ENCODE measurements at places on chromosomes 6 and 20.

DNA sequence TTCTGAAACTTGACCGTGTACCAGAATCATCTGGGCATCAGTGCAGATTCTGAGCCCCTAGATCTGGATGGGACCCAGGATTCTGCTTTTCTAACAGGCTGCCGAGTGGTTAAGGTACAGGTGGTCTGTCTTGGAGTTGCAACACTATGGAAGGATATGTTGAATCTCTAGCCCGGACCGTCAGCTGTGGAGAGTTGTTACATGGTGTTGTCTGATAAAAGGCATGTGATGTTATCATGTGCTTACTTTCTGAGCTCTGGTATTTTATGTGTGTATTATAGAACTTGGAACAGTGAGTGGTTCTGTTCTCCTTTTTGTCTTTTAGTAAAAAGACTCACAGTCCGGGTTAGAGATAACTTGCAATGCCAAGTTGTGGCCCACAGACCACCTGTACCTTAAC, 123.0 kb downstream of the JARID2 start:
- no peak for DNase-seq

- no peak for DNase-seq
Observed at GRCh38 chr6:15465212-15465611, 197.6 kb downstream of the DTNBP1 start.

DNA sequence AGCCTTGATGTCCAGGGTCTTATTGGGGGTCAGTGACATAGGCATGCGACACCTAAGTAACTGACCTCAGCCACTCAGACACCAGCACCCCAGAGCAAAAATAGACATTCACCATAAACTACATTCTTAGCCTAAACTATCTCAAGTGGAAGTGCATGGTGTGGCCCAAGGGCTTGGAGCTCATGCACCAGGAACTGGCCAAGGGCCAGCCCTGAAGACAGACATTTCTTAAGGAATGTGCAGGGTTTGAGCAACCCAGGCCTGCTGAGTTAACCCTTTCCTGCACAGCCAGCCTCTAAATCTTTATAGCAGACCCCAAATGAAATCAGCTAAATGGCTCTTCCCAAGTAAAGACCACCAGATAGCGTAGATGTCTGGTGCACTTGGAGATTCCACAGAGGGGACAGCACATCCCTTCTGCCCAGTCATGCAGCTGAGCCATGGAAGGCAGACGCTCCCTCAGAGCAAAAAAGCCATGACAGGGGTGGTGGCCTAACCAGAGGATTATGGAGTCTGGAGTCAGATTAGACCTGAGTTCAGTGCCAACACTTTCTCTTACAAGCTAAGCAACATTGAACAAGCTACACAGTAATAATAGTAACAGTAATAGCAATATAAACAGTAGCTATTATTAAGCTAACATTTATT, 222.6 kb downstream of the ZMYND8 start:
- DNase-seq = no peak

DNA sequence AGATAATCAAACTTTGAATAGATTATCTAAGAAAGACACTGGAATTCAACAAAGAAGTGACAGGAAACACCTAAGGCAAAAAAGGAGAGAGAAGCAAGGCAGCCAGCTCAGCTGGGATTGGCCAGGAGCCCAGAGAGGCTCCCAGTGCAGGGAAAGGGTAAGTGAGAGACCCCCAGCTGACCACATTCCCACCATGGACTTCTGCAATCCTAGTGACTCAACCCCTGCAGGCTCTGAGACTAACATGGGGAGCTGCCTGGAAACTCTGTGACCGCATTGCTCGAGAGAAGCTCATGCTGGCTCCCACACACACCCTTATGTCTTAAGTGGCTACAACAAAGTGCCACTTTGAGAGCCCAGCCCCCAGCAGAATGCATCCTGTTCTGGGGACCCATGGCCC, 215.1 kb downstream of the PACRG start:
- DNase-seq = no peak

GRCh38 chr20:21391972-21392352, 5.4 kb downstream of the NKX2-4 start:
- no peak for DNase-seq

DNA sequence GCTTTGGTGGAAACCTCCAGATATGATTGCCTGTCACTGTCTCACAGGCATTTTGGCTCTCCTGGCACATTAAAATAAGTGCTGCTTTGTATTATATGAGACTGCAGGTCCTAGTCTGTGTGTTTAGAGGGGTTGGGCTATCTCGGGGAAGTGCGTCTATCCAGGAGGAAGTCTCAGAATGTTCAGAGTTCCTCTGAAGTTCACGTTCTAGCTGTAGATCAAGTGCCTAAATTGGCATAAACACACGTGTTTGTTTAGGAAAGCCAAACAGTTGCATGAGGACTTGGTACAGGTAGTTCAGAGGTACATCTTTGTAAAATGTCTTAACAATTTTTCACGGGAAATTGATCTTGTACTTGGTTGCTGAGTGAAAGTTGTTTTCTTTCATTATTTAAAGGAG, 36.4 kb upstream of the SLC22A1 start:
- DNase-seq = no peak

DNA sequence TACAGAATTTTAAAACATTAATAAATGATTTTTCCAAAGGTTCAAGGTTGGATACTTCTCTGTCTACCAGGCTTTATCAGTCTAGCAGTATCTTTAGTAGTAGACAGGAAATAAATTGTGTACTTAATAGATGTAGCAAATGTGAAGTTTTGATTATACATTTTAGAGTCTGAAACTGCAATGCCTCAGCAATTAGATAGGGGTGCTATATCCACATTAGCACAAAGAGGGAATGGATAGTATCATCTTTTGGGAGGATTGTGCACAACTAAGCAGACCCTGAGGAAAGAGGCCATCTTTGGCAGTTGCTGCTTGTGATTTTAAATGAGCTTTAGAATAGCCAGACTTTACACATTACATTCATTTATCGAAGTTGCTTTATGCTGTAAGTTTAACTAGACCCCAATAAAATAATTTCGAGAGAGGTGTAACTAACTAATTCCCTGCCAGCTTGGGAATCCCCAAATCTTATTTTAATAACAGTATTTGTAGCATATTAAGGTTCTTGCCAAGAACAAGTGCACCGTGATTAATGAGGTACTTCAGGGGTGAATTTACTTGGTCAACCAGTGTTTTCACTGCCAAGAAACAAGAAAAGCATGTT, 2.8 kb downstream of the KCNQ5 start:
- DNase-seq = no peak

DNA sequence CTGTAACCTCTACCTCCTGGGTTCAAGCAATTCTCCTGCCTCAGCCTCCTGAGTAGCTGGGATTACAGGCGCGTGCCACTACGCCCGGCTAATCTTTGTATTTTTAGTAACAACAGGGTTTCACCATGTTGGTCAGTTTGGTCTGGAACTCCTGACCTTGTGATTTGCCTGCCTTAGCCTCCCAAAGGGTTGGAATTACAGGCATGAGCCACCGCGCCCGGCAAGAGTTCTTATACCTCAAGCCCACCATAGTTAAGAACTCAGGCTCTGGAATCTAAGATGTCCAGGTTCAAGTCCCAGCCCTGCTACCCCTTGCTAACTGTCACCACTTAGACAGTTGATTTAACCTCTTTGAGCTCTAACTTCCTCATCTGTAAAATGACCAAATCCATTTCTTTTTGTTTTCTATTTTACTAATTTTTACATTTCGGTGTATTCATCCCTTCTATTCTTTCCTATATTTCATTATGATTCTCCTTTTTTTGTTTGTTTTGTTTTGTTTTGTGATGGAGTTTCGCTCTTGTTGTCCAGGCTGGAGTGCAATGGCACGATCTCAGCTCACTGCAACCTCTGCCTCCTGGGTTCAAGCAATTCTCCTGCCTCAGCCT, 104.8 kb upstream of the ZNF217 start:
- DNase-seq = no peak

GRCh38 chr20:1801225-1801928, 93.8 kb upstream of the SIRPA start:
- DNase-seq = no peak

DNA sequence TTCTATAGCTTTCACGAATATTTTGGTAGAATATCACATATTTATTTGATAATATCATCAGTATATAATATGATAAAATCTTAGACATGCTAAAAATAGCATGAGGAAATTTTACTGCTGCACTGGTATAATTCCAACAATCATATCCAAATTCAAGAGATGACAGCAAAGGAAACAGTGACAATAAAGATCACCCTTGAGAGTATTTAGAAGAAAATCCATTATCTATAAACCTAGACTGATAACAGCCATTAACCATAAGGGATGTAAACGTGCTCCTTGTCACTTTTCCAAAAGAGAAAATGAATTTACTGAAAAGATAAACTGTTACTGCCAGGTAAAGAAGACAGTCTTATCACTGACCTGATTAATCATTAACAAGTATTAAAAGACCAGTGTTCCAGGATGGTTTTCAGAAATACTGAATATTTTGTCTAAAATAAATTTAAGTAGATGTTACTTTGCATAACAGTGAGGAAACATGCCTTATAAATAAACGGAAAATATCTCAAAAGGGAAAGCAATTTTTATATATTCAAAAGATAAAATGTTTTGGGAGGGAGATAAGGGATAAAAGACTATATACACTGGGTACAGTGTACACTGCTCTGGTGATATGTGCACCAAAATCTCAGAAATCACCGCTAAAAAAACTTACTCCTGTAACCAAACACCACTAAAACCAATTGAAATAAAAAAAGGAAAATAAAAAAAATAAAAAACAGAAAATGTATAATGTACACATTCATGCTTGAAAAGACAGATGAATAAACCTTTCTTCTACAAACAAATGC, 1704.7 kb downstream of the HACE1 start:
- no peak for DNase-seq

- no peak for DNase-seq
Observed at GRCh38 chr20:37943033-37943432, 40.1 kb downstream of the VSTM2L start.

DNA sequence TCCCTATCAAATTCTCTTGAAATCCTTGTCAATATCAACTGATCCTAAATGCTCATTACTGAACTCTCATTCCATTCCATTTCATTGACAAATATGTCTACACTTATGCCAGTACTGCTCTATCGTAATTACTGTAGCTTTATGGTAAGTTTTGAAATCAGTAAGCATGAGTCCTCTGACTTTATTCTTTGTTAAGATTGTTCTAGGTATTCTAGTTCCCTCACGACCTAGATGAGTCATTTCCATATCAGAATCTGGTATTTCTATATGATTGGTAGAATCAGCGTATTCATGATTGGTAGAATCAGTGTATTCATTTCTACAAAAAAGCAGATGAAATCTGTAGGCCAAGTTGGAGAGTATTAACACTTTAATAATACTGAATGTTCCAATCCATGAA, 318.6 kb upstream of the RUNX2 start:
- no peak for DNase-seq

DNA sequence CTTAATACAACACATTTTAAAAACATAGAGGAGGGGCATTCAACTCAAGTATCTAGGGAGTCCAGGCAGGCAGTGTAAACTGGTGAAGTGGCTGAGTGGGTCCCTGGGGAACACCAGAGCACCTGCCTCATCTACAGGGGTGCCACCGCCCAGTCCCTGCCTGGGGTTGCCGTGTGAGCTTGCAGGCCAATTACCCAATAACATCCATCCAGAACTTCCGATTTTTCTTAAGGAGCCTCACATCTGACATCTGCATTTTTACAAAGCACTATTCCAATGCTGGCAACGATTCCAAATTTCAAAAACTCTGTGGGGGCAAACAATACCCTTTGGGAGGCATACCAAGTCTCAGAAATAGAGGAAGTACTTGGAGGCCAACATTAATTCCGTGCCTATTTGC, 288.4 kb upstream of the TSHZ2 start:
- DNase-seq = no peak

All from DMS79 (cell line).